Kidney capillary endothelial cell (primary cell): ENCODE measurements at places on chromosomes 3 and 15.
A peak's percentile ranks its signal among the peaks of the same experiment; 100 is the strongest.

DNA sequence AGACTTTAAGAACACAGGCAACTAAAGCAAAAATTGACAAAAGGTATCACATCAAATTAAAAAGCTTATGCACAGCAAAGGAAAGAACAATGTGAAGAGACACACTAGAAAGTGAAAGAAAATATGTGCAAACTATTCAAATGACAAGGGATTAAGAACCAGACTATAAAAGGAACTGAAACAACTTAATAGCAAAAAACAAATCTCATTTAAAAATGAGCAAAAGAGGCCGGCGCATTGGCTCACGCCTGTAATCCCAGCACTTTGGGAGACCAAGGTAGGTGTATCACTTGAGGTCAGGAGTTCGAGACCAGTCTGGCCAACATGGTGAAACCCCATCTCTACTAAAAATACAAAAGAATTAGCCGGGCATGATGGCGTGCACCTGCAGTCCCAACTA is 14.4 kb downstream of the NGLY1 start:
- no peak for DNase-seq

DNA sequence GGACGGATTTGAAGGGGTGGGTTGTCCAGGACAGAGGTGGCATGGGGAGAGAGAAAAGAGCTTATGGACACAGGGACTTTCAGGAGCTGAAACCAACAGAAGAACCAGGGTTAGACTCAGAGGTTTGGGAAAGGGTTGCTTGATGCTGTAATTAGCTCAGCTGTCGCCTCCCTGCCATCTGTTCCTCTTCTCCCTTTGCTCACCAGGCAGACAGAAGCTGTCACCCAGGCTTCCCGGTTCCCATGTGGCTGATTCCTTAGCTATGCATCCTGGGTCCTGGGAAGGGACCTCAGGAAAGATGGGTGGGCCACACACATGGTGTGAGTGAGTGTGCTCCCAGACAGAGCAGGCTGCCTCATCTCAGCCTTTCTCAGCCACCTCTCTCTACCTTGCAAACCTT is 14.1 kb downstream of the PTPN23 start:
- DNase-seq = no peak

- no peak for DNase-seq
These were observed 471.6 kb upstream of the SGO1 start for GRCh38 chr3:20657560-20657959.

DNA sequence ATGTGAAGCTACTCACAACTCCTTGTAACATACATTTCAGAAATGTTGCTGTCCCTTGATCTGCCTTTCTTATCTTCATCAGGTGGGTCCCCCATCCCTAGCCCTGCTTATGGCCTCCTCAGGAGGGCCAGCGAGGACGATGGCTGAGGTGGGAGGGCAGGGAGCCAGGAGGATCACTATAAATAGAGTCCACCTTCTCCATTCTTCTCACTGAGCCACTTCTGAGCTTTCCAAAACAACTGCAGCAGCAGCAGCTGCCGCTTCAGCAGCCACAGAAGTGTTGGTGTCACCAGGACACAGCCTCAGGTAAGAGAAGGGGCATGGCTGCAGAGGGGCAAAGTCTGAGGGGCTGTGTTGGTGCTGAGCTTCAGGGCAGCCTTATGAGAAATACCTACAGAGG is 53.5 kb downstream of the ANAPC13 start:
- no peak for DNase-seq

DNA sequence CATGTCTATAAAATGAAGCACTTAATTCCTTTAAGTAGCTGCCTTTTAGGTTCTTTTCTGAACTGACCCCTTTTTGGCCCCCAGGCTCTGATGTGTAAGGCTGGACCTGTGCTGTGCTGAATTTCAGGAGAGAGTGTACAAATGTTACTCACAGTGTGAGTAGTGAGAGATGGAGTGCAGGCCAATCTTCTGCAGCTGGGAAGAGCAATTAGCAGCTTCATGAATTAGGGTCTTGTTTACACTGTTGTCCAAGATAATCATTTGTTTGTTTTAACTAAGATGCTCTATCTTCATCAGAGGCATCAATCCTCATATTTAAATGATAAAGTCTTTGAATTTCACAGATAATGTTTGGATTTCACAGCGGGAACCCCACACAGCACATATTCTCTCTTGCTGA is 19.4 kb downstream of the ARPP21 start:
- DNase-seq = no peak

DNA sequence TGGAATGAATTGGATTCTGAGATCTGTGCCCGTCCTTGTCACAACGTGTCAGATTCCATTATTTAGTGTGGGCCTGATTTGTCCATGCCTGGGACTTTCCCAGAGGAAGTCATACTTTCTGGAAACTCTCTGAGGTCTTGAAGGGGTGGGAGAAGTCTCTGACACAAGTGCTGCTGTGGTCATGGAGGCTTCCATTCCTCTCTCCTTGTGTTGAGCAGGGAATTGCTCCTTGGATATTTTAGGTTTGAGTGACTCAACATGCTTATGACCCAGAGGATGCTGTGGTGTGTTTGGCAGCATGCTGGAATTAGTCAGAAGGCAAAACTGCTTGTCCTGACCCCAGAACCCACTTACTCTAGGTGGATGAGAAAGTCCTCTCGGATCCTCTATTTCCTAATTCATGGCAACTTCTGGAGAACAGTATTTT is 132.1 kb downstream of the LPP start:
- peak; percentile 79 for DNase-seq

DNA sequence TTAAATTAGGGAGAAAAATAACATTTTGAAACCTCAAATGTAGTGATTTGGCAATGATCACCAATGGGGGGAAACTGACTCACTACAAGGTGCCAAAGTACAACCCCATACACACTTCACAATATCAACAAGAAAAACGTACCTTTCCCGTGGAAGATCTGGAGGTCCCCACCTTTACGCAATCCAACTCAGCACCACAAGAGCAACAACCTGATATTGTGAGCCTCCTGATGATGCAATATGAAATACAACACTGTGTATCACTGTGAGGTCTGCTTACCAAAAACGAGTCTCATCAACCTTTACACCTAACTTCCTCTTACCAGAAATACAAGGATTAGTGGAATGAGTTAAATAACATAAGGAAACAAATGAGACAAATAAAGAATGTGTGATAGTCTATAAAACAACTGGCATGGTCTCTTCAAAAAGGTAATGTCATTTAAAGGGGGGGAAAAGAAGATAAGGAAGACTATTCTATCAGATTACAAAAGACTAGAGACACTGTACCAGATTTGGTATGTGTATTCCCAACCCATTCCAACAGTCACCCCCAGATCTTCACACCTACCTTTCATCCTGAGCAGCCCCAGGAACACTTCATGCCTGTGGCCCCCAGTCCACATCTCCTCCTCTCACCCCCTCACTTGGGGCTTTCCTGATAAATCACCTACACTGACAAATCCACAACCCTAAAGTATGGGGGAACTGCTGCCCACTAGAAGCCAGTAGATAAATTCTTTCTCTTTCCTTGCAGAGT is 27.7 kb downstream of the DLG1 start:
- no peak for DNase-seq

DNA sequence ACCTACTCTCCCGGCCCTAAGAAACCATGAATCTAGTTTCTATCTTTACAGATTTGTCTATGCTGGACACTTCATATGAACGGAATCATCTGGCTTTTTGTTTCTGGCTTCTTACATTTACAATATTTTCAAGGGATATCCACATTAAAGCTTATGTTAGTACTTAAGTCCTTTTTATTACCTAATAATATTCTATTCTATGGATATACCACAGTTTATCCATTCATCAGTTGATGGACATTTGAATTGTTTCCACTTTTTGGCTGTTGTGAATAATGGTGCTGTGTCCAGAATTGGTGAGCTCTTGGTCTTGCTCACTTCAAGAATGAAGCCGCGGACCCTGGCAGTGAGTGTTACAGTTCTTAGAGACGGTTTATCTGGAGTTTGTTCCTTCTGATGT is 42.6 kb downstream of the ARHGAP31 start:
- no peak for DNase-seq

DNA sequence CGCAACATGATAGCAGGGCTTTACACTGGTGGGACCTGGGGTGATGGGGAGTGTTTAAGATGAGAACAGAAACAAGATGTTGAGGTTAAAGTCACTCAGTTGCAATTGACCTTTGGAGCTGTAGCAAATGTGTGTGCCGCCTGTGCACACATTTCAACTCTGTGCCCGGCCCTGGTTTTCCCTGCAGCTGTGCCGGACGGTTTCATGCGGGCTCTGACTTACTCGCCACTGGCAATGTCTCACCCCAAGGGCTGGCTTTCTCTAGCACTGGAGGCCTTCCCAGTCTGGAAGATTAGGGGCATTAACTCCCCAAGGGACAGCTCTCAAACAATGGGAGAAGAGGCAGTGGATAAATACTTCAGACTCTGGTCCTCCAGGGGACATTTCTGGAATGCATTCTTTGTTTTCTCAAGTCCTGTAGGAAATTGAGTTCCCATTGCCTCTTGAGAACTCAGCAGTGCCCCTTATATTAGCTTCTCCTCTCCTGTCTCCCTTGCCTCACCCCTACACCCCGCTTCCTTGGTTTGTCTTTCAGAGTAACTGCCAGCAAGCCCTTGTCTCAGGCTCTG is 152.5 kb downstream of the EDEM1 start:
- no peak for DNase-seq

DNA sequence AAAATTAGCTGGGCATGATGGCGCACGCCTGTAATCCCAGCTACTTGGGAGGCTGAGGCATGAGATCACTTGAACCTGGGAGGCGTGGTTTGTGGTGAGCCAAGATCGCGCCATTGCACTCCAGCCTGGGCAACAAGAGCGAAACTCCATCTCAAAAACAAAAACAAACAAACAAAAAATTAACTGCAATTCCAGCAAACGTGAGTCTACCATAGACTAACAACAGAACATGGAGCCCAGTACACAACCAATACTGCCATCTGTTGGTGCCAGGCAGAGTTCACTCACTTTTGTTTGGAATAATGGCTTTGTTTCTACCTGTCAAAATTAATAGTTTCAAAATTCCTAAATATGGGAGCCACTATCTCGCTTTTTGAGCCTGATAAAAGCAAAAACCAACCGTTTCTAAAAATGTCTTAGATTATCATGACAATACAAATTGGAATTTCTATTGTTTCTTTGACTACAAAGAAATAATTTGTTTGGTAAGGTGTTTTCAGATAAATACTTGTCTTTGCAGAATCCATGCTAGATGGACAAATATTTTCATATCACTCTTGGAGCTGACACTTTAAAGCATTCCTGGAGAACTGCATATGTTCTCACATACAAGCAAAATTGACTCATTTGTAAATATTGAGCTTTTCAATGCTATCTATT is 45.0 kb downstream of the GPR176 start:
- peak; percentile 20 for DNase-seq

DNA sequence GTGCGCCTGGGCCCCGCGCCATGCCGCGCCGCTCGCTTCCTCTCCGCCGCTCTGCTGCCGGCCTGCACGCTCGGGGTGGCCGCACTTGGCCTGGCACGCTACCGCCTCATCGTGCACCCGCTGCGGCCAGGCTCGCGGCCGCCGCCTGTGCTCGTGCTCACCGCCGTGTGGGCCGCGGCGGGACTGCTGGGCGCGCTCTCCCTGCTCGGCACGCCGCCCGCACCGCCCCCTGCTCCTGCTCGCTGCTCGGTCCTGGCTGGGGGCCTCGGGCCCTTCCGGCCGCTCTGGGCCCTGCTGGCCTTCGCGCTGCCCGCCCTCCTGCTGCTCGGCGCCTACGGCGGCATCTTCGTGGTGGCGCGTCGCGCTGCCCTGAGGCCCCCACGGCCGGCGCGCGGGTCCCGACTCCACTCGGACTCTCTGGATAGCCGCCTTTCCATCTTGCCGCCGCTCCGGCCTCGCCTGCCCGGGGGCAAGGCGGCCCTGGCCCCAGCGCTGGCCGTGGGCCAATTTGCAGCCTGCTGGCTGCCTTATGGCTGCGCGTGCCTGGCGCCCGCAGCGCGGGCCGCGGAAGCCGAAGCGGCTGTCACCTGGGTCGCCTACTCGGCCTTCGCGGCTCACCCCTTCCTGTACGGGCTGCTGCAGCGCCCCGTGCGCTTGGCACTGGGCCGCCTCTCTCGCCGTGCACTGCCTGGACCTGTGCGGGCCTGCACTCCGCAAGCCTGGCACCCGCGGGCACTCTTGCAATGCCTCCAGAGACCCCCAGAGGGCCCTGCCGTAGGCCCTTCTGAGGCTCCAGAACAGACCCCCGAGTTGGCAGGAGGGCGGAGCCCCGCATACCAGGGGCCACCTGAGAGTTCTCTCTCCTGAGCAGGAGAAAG is 951 bp downstream of the GPR62 start:
- DNase-seq = peak; percentile 64

- no peak for DNase-seq
These were observed 983.0 kb downstream of the SI start for GRCh38 chr3:164095279-164095678.

- DNase-seq = no peak
These were observed 141.9 kb downstream of the TPRA1 start for GRCh38 chr3:127448671-127449070.

DNA sequence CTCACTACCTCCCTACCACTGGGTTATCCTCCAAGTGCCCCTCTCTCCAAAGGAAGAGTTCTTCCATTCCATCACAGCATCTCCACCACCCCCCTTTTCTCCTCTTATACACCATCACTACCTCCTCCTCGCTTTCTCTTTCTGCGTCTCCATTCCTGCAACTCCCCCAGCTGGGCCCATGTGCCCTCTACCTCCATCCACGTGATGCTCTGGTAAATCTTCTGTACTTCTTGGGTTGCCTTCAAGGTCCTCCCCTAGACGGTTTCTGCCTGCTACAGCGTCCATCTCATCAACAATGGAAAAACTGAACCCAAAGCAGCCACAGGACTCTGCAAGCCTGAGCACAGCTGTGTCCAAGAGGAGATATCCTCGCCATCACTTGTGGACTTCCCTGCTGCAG is 129.5 kb upstream of the SLCO3A1 start:
- DNase-seq = no peak

DNA sequence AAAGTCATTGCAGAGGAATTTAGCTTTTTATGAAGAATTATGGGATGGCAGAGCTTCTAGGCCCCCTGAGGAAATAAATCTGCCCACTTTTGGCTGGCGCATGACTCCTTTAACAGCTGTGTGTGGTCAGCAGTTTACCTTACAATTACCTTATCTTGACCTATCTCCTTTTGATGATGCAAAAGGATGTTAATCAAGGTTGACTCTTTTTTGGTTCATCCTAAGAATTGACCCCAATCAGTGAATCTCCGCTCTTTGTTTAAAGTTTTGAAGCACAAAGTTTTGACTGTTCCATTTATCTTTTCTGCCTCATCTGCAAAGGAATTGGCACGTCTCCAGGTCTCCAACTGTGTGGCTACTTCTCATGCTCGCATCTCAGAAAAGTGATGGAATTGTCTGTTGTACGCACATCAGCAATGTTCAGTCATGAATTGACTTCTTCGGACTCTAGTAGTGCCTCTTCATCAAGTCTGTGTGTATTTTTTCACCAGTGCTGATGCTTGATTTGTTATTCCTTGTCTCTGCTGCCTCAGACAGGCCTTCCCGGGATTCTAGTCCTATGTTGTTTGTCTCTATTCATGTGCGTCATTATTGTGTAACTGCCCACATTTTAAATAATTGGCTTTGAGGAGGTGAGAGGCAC is 196.2 kb upstream of the CFAP20DC start:
- DNase-seq = no peak
